Natural killer cell treated with Interleukin-12 subunit alpha and Interleukin-12 subunit beta and Interleukin-15 and Interleukin-18, amount 100 ng/mL, for 72 hours (primary cell): ENCODE measurements at places on chromosomes 11 and 22. TPM values are rescaled to one million over a fixed set of nuclear protein-coding genes. Genes with fewer than 3 reads are reported as not detected.

- H3K27ac ChIP-seq: no peak overlapping the region
- H3K4me1 ChIP-seq: no peaks in the 10 kb centered on the region
- peaks cover 6% of the 10 kb centered on the region for H3K36me3 ChIP-seq
- peaks cover 33% of the 10 kb centered on the region for H3K27me3 ChIP-seq
- no peak for DNase-seq
Measured at GRCh38 chr22:28978158-28978557, 83.5 kb downstream of the C22orf31 start.

DNA sequence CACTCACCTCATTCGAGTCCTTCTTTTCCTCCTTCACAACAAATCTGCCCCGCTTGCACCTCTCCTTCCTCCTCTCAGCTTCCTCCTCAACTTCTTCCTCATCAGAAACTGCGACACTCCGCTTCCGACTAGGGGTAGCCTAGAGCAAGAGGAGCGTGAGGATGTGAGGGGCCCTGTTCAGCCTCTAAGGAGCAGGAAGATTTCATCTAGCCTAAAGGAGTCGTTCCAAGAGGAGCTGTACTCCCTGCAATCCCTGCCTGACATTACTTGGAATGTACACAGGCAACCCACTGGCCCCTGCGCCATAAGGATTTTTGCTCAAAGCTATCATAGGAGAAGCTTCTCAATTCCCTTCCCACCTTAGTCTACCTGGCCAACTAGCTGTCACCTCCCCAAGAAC, 34.5 kb downstream of the MORC2 start:
- H3K4me1 ChIP-seq: no peaks in the 10 kb centered on the region
- no peak overlapping the region for H3K4me3 ChIP-seq
- peaks cover 27% of the 10 kb centered on the region for H3K36me3 ChIP-seq
- H3K27ac ChIP-seq: no peak overlapping the region
- no peaks in the 10 kb centered on the region for H3K27me3 ChIP-seq

DNA sequence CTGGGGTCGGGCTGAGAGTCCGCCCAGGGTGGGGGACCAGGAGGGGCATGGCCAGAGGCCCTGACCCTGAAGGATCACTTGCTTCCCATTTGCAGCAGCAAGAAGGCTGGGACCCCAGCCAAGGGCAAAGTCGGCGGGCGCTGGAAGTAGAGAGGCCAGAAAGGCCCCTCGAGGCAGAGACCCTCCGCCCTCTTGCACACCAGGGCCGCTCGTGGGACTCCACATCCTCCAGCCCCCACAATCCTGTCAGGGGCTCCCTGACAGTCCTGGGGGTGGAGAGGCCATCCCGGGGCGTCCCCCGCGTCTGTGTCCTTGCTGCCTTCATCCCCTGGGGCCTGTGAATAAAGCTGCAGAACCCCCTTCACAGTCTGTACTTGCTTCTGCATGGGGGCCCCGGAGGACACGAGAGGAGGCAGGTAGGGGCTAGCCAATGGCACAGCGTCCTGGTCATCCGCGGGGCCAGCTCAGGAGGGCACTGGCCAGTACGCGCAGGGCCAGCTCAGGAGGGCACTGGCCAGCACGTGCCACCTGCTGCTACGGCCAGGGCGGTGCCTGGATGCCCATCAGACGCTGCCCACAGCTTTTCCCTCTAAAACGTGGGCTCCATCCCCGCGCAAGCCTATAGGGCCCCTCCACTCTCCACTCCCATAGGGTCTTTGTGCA, 8.7 kb upstream of the MRPL23 start:
- peaks cover under 1% of the 10 kb centered on the region for H3K27me3 ChIP-seq
- H3K4me1 ChIP-seq: peaks cover 11% of the 10 kb centered on the region
- H3K27ac ChIP-seq: no peak overlapping the region
- no peak overlapping the region for H3K4me3 ChIP-seq
- peak; percentile 55 for DNase-seq
- no peaks in the 10 kb centered on the region for H3K36me3 ChIP-seq

- no peak for DNase-seq
- H3K4me3 ChIP-seq: no peak overlapping the region
- H3K36me3 ChIP-seq: no peaks in the 10 kb centered on the region
- no peak overlapping the region for H3K27ac ChIP-seq
- H3K4me1 ChIP-seq: peaks cover 3% of the 10 kb centered on the region
- peaks cover 19% of the 10 kb centered on the region for H3K27me3 ChIP-seq
Measured at GRCh38 chr11:134478611-134479010, 66.6 kb upstream of the B3GAT1 start.

- no peaks in the 10 kb centered on the region for H3K27me3 ChIP-seq
- no peak for DNase-seq
- no peak overlapping the region for H3K27ac ChIP-seq
Measured at GRCh38 chr11:122871302-122871701, 11.3 kb upstream of the JHY start.

- no peaks in the 10 kb centered on the region for H3K27me3 ChIP-seq
- no peak for DNase-seq
- no peak overlapping the region for H3K27ac ChIP-seq
- peaks cover 3% of the 10 kb centered on the region for H3K4me1 ChIP-seq
- H3K36me3 ChIP-seq: no peaks in the 10 kb centered on the region
- H3K4me3 ChIP-seq: no peak overlapping the region
Measured at GRCh38 chr22:29695129-29695926, 24.5 kb upstream of the CABP7 start.

GRCh38 chr22:45226503-45227186, 14.0 kb downstream of the KIAA0930 start:
- no peaks in the 10 kb centered on the region for H3K27me3 ChIP-seq
- peaks cover 56% of the 10 kb centered on the region for H3K4me1 ChIP-seq

DNA sequence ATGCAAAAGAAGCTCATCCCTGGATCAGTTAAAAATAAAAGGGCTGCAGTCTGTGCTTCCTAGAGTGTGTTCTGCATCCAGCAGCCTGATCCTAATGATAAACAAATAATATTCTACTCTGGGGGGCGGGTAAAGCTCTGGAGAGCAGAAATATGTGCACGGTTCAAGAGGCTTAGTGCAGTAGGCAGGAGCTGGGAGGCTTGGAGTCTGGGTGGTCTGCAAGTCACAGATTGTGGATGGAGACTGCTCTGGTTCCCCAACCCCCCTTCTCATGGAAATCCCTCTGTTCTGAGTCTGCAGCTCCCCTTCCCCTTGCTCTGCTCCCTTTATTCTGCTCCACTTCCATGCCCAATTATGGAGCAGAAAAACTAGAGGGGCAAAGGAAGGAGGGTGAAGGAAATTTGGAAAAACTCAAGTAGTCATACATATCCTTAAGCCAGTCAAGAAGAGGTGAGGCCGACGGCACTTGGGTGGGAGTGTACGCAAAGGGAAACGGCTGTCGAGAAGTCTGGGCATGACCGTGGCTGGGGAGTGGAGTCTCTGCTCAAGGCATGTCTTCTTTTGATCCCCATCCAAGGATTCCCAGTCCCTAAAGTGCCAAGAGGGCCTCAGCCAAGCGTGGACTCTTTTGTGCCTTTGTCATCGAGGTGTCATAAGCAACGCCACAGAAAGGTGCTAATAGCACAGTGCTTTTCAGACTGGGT, 16.3 kb upstream of the CLMP start:
- H3K36me3 ChIP-seq: no peaks in the 10 kb centered on the region
- H3K4me1 ChIP-seq: no peaks in the 10 kb centered on the region
- no peak for DNase-seq
- peaks cover 42% of the 10 kb centered on the region for H3K27me3 ChIP-seq

- no peak for DNase-seq
- no peak overlapping the region for H3K4me3 ChIP-seq
- H3K36me3 ChIP-seq: no peaks in the 10 kb centered on the region
- no peak overlapping the region for H3K27ac ChIP-seq
- H3K4me1 ChIP-seq: no peaks in the 10 kb centered on the region
Measured at GRCh38 chr11:90310210-90310609, 87.4 kb upstream of the CHORDC1 start.

GRCh38 chr22:33271390-33272161, 213.4 kb upstream of the SYN3 start:
- H3K4me3 ChIP-seq: no peak overlapping the region
- no peak overlapping the region for H3K27ac ChIP-seq
- H3K4me1 ChIP-seq: no peaks in the 10 kb centered on the region
- H3K36me3 ChIP-seq: no peaks in the 10 kb centered on the region
- no peaks in the 10 kb centered on the region for H3K27me3 ChIP-seq
- no peak for DNase-seq

- DNase-seq: no peak
- H3K4me3 ChIP-seq: no peak overlapping the region
- H3K4me1 ChIP-seq: no peaks in the 10 kb centered on the region
- no peaks in the 10 kb centered on the region for H3K27me3 ChIP-seq
- no peaks in the 10 kb centered on the region for H3K36me3 ChIP-seq
Measured at GRCh38 chr11:92696076-92696475, 273.4 kb upstream of the MTNR1B start.

DNA sequence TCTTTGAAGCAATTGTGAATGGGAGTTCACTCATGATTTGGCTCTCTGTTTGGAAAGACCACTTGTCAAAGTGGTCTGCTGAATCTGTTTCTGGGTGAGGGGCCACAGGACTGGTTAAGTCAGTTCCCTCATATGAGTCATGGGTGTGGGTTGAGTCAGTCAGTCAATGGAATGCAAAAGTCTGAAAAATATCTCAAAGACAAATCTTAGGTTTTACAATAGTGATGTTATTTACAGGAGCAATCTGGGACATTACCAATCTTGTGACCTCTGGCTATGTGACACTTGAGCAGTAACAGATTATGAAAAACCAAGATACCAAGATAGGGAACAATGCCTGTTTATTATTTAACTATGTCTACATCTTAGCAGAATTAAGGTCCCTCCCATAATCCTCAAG, 311.6 kb downstream of the AASDHPPT start:
- no peak overlapping the region for H3K27ac ChIP-seq
- H3K27me3 ChIP-seq: no peaks in the 10 kb centered on the region

GRCh38 chr11:8913961-8914660, 3.1 kb downstream of the AKIP1 start:
- H3K36me3 ChIP-seq: no peaks in the 10 kb centered on the region
- DNase-seq: no peak
- H3K27ac ChIP-seq: peak overlapping the region; percentile 77
- H3K4me3 ChIP-seq: peak overlapping the region; percentile 65
- peaks cover 16% of the 10 kb centered on the region for H3K4me1 ChIP-seq
- H3K27me3 ChIP-seq: no peaks in the 10 kb centered on the region

DNA sequence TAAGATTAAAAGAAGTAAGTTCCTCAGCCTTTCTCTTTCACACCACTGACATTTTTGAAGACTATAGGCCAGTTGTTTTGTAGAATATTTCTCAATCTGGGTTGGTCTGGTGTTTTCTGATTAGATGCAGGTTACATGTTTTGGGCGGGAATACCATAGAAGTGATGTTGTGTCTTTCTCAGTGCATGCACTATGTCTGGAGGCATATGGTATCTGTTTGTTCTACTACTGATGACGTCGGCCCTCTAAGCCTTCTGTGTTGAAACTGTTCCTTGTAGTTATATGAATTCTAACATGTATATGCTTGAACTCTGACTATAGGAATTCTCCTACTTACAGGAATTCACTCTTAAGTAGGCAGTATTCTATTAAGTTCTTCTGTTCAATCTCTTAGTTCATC, 21.6 kb downstream of the ZFTA start:
- DNase-seq: no peak
- H3K4me3 ChIP-seq: no peak overlapping the region
- no peak overlapping the region for H3K27ac ChIP-seq
- no peaks in the 10 kb centered on the region for H3K4me1 ChIP-seq
- no peaks in the 10 kb centered on the region for H3K36me3 ChIP-seq
- H3K27me3 ChIP-seq: no peaks in the 10 kb centered on the region

DNA sequence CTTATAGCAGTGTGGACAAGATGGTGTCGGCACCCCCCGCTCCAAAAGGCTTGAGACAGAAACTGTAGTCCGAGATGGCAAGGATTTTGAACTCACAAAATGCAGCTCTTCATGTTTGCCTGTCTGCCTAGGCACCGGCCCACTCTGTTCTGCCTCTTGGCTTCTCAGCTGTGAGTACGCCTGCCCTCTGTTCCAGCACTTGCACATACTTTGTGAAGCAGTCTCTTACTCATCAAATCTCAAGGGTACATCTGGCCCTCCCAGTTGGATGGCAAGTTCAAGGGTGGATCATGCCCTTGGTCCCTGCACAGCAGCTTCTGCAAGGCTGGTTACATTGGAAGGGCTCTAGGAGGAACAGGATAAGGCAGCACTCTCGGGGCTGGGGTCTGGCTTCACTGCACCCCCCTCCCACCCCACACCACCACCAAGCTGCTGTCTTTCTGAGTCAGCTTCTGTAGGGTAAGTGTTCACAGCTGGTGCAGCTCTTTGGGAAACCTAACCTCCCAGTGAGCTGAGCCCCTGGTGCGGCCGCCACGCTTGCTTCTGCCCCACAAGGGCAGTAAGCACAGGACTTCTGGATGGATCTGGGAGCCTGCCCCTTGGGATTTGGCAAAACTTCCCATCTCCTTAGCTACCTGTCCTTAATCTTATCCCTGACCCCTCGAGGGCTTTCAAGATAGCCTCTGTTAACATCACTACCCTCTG, 37.2 kb downstream of the FAM83F start:
- H3K27ac ChIP-seq: no peak overlapping the region
- H3K4me1 ChIP-seq: no peaks in the 10 kb centered on the region
- H3K27me3 ChIP-seq: no peaks in the 10 kb centered on the region
- H3K4me3 ChIP-seq: no peak overlapping the region
- DNase-seq: no peak

DNA sequence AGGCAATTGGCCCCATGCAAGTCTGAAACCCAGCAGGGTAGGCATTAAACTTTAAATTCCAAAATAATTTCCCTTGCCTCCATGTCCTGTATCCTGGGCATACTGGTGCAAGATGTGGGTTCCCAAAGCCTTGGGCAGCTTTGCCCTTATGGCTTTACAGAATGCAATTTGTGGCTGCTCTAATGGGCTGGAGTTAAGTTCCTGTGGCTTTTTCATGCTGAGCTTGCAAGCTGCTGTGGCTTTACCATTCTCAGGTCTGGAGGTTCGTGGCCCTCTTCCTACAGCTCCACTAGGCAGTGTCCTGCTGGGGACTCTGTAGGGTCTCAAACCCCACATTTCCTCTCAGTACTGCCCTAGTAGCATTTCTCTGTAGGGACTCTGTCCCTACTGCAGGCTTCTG, 15.0 kb upstream of the BIRC3 start:
- H3K27ac ChIP-seq: no peak overlapping the region
- H3K4me1 ChIP-seq: peaks cover 27% of the 10 kb centered on the region
- no peak for DNase-seq
- H3K4me3 ChIP-seq: no peak overlapping the region
- peaks cover 5% of the 10 kb centered on the region for H3K27me3 ChIP-seq

DNA sequence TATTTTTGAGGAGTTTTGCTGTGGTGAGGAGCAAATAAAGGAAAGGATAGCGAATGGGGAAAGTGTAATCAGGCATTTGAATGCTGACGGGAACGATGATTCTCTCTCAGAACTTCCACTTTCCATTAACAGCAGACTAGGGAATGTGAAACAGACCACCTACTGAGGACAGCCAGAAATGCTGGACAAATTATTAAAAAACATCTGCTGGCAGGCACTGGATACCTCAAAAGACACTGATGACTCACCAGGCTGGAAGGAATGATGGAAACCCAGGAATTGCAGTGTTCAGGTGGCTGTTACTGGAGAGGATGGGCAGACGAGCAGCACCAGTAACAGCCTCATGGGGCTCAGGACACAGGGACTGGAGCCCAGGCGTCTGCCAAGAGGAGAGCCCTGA, 33.4 kb downstream of the PLA2G6 start:
- H3K4me3 ChIP-seq: peak overlapping the region; percentile 63
- no peak overlapping the region for H3K27ac ChIP-seq
- no peaks in the 10 kb centered on the region for H3K27me3 ChIP-seq
- H3K4me1 ChIP-seq: peaks cover 15% of the 10 kb centered on the region
- H3K36me3 ChIP-seq: no peaks in the 10 kb centered on the region

SCUBE2 gene
- total RNA-seq: 0.40 TPM

OR4D5 gene
- total RNA-seq: not detected

IGF2 gene
- total RNA-seq: not detected

P2RY6 gene
- total RNA-seq: not detected

BAIAP2L2 gene
- 0.84 TPM for total RNA-seq

MOGAT2 gene
- total RNA-seq: not detected

OR5P2 gene
- not detected for total RNA-seq

RASD2 gene
- 0.07 TPM for total RNA-seq

HBE1 gene
- not detected for total RNA-seq

INSC gene
- total RNA-seq: not detected
